Stimulated activated CD4-positive, alpha-beta T cell treated with anti-CD3 and anti-CD28 coated beads, TNF-alpha, amount 100 ng/mL, for 1 hour (primary cell): ENCODE measurements at places on chromosomes 3 and 15.

- no peak for DNase-seq
Measured at GRCh38 chr3:139324456-139324855, 19.4 kb upstream of the MRPS22 start.

DNA sequence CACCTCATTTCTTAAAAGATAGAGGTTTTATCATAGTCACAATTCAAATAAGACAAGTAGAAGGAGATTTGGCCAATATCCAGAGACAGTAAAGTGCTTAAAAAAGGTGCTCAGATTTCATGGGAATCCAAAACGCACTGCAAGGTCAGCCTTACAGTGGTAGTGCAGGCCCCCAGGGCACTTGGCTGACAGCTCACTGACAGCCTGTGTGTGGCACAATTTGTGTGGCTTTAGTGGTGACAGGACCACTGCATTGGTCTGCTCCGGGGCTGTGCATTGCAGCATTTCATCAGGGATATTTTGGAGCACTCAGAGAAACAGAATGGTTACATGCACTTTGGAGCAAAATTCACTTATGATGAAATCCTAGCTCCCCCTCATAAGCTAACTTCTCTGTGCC is 544.3 kb downstream of the NTRK3 start:
- DNase-seq: no peak

- DNase-seq: no peak
Measured at GRCh38 chr3:32675650-32676049, 9.3 kb upstream of the CNOT10 start.

- DNase-seq: no peak
Measured at GRCh38 chr3:132966374-132966773, 71.8 kb upstream of the TMEM108 start.

DNA sequence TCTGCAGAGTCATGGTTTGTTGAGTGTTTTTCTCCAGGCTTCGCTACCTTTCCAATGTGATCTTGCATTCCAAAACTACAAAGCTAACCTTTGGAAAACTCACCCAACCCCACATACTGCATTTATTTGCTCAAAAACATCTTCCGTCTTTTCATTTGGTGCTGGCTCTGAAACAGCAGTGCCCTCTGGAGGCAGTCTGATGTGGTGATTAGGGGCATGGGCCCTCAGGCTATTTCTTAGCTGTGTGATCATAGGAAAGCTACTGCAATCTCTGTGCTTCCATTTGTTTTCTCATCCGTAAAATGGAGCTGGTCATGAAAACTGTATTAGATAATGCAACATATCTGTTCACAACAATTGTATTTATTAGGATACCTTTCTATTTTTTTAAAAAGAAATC is 47.0 kb downstream of the MTHFS start:
- DNase-seq: no peak

DNA sequence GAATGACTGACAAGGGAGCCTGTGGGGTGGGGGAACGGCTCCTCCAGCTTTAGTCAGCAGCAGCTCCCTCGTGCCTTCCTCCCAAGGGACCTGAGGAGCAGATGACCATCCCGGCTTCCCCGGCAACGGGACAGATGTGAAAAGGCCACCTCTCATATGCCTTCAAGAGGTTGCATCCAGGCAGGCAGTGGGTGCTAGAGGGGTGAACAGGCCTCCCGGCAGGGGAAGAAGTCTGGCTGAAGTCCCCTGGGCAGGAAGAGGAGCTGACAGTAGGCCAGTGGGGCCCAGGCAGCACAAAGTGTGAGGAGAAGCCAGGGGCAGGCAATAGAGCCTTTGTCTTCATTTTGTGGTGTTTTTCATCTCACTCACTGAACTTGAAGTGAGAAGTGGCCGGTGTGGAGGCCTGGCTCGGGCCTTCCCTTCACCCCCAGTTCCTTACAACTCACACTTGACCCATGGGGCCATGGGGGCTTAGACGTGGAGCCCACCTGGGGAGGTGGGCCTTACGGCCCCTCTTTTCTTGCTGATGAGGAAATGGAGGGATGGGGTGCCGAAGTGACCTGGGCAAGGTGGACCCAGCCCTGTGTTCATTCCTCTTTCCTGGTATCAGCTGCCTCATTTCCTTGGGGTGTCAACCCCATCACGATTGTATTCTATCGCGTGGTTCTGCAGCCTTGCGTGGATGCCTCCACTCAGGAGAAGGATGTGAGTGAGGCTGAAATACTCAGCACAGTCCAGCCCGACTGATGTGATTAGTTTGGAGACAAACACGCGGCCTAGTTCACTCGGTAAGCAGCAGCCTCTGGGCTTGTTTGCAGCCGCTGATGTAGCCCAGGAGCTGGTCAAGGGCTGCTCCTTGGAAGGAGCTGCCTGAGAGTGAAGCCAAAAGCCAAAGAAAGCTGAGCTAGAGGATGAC is 115.5 kb upstream of the ALDH1A3 start:
- no peak for DNase-seq

- DNase-seq: no peak
Measured at GRCh38 chr3:6022621-6023020, 835.1 kb downstream of the EDEM1 start.
